ENCODE measurements at places on chromosomes 13 and 19. TPM values are rescaled to one million over a fixed set of nuclear protein-coding genes. Genes with fewer than 3 reads are reported as not detected.

Gene ZNF136
- 20.1 TPM for total RNA-seq

DNA sequence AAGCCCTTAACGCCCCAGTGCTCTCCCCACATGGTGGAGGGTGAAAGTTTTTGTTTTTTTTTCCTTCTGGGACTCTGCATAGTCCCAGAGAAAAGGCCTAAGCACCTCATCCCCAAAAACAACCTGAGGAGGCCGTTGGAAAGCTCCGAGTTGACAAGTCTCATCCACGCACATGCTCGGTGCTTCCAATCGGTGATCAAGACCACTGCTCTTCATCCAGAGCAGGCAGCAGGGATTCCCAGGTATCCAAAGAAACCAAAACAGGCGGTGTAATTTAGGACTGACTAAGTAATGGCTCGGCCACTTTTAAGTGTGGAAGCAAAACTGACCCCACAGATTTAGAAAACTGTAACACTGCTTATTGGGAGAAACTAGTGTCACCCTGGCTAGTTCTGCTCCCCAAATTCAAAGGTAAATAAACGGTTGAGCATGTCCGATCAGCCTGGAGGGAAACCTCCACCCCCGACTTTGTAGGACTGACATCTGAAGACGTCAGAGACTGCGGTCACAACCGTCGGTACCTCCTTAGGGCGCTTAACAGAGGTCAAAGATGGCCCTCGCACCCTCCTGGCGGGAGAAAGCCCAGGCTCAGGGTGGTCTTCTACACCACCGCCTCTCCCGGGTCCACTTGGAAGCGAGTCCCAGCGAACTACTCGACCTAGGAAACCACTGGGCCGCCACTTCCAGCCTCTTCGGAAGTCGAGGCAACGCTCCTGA lies 997 bp upstream of the ZNF446 start:
- no peaks in the 10 kb centered on the region for H3K27me3 ChIP-seq
- no peak for DNase-seq
- peaks cover 26% of the 10 kb centered on the region for H3K4me1 ChIP-seq

- H3K27me3 ChIP-seq = no peaks in the 10 kb centered on the region
- DNase-seq = no peak
- H3K4me3 ChIP-seq = no peak overlapping the region
- H3K4me1 ChIP-seq = no peaks in the 10 kb centered on the region
Measured at GRCh38 chr19:58084596-58085347, 13.3 kb downstream of the ZSCAN18 start.

- no peaks in the 10 kb centered on the region for H3K27me3 ChIP-seq
- H3K4me3 ChIP-seq = no peak overlapping the region
- no peaks in the 10 kb centered on the region for H3K4me1 ChIP-seq
- no peaks in the 10 kb centered on the region for H3K36me3 ChIP-seq
- H3K27ac ChIP-seq = no peak overlapping the region
Measured at GRCh38 chr19:31057476-31057875, 291.8 kb downstream of the TSHZ3 start.

DNA sequence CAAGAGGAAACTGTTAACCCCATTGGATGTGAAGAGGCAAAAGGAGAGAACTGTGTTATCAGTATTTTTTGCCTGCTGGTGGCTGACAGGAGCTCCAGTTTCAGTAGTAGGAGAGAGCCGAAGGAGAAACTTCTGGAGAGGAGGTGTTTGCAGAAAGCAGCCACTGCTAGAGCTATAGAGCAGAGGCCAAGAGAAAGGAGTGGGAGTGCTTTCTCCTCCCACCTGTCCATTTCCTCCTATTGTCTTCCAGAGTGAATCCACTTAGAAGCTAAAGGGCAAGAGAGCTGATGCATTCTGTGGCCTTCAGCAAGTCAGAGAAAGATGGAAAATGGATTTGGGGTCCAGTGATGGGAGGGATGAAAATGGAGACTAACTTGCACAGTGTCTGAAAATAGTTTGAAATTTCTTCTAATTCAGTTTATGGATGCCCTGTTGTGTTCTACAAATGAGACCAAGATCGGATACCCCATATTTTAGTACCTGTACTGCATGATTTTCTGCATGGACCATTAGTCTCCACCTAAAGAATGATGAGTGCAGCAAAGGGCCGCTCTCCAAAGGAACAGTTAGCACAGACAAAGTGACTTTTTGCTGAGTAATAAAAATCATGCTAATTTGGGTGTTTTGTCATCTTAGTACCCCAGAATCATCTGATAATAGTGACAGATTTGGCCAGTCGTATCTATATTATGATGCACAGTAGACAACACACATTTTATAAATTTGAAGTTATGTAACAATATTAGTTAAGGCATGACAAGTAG lies 10.7 kb downstream of the HS6ST3 start:
- no peak for DNase-seq
- no peak overlapping the region for H3K27ac ChIP-seq
- no peak overlapping the region for H3K4me3 ChIP-seq
- no peaks in the 10 kb centered on the region for H3K36me3 ChIP-seq
- H3K27me3 ChIP-seq = peaks cover 4% of the 10 kb centered on the region

Measured in spleen (tissue), 13 donors.